ENCODE measurements at places on chromosomes 2 and 18. TPM values are rescaled to one million over a fixed set of nuclear protein-coding genes. Genes with fewer than 3 reads are reported as not detected.
A peak's percentile ranks its signal among the peaks of the same experiment; 100 is the strongest.

Gene DCDC2C
- total RNA-seq, result 0.20 TPM

Gene CXCR1
- 2.1 TPM for total RNA-seq

DNA sequence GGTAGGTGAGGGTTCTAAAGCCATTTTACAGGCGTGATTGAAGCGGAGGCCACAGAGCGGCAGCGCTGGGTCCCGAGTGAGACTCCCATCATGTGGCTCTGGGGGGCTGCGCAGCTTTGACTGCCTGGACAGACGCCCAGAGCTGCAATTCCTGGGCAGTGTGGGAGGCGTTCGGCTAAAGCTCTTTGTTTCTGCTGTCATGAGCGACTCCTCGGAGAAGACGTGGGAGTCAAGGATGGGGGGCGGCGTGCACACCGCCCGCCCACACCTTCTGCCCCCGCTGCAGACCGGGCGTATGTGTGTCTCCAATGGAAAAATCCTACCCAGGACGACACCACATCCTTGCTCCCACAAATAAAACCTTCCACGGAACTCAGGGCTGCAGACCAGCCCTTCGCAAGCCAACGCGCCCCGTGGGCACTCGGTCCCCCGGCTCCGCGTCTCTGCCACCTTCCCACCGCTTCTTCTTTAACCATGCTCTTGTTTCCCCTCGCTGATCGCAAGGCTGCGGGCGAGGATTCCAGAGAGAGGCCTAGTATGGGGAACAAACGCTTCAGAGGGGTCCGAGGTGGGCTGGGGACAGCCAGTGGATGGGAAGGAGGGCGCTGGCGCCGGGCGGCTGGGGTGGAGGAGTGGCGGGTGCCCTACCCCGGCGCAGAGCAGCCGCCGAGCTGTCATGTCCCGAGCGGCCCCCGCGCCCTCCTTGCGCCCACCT lies 680 bp upstream of the LBH start:
- peak; percentile 31 for DNase-seq

- no peak for DNase-seq
Observed at GRCh38 chr2:221569425-221569845, 2.7 kb downstream of the EPHA4 start.
